SIG-M5 (cell line): ENCODE measurements at places on chromosomes 5 and 9.

DNA sequence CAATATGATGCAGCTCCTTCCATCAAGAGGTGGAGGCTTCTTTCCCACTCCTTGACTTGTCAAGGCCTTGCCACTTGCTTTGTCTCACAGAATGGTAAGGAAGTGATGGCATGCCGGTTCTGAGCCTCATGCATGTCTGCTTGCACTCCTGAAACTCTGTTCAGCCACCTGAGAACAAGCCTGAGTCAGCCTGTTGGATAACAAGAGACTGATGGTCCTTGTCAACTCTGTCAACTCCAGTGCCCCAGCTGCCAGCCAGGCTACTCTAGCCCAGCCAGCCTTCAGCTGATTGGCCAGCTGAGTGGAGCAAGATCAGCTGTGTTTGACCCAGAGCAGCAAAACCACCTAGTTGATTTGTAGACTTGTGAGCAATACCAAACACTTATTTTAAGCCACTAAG is 4.4 kb upstream of the TENT4A start:
- DNase-seq: no peak

DNA sequence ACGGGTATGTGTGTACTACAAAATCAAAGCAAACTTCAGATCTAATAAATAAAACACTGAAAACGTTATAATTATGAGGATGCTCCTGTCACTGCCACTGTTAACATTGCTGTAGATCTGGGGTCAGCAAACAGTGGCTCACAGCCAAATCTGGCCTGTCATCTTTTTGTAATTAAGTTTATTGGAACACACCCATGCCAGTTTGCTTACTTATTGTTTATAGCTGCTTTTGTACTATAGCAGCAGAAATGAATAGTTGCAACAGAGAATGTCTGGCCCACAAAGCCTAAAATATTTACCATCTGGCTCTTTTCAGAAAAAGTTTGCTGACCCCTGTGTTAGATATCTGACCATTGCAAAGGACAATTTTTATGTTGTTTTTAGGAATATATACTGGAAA is 32.1 kb downstream of the PRRC1 start:
- no peak for DNase-seq

- DNase-seq: no peak
Observed at GRCh38 chr5:128674837-128675446, 136.9 kb upstream of the FBN2 start.

GRCh38 chr9:35277628-35278359 is 116.0 kb downstream of the UNC13B start:
- DNase-seq: no peak

DNA sequence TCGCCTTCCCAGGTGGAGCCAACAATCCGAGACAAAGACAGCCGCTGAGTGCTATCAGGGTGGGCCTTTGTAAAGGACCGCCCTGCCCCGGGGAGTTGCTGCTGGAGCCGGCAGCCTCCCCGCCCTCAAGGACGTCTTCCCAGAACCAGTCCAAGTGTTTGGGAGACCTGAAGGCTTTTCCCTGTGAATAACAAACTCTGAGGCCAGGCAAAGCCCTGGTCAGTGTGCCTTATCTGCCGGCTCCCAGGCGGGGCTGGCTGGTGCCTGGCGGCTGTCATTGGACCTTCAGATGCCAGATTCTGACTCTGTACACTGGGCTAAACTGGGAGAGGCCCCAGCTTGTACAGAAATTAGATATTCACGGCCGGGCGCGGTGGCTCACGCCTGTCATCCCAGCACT is 2.1 kb downstream of the SLC9A3 start:
- no peak for DNase-seq

DNA sequence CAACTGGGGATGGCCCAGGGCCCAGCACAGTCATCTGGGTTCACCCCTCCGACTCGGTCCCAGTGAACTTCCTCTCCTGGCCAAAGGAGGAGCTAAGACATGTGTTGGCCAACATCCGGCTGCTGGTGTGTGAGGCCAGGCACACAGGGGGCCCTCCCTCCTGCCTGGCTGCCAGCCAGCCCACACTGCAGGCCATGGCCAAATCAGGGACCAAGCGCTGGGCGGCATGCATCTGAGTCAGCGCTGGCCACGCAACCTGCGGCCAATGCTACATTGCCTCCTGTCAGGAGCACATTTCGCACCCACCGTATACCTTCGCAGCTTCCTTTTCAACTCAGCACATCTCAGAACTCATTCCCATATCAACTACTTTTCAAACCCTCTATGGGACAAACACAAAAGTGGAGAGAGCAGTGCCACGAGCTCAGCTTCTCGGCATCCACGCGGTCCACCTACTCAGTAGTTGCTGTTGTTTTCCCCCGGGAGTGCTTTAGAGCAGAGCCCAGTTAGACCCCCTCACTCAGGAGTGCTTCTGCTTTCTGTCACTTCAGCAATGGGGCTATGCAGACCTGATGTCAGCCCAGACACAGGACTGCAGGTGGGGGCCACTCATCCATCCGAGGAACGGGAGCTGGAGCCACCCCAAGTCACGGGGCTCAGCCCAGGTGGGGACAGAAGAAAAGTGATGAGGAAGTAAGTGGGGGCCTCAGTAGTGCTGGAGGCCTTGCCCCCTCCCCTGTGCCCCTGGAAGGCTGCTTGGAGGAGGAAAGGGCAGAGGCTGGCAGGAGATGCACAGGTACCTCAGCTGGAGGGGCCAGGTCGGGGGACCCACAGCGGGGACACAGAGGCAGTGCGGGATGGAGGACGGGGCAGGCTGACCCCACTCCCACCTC is 13.9 kb downstream of the NINJ1 start:
- DNase-seq: peak; percentile 56

DNA sequence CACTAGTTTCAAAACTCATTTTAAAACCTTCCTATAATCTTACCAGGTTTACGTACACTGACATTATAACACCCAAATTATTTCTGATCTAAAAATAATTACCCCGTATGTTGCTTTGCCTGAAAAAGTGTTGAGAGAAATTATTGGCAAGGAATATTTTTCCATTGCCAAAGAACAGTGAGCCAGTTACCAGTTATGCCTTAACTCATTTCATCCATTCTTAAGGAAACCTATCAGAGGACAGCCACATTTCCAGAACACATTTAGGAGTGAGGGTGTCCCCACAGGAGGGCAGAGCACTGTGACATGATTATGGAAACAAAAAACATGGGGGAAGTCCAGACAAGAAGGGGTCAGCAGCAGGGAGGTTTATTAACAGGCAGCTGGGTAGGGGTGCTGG is 52.2 kb downstream of the GABBR2 start:
- no peak for DNase-seq

- no peak for DNase-seq
Observed at GRCh38 chr9:6076851-6077250, 61.4 kb upstream of the RANBP6 start.

DNA sequence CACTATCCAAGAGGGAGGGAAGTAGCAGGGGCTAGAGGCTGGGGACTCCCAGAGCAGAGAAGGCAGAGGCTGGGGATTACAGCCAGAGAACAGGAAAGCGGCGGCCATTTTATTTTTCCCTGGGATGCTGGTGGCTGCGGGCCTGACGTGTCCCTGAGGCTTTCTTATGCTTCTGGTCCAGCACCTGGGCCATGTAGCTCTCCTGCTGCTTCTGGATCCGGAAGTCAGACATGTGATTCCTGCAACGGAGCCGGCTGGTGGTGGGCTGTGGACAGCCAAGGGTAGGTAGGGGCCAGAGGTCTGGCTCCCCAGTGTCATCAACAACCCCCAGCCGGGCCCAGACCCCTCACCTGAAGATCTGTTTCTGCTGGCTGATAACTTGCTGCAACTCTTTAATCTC is 1.8 kb upstream of the PROB1 start:
- no peak for DNase-seq

DNA sequence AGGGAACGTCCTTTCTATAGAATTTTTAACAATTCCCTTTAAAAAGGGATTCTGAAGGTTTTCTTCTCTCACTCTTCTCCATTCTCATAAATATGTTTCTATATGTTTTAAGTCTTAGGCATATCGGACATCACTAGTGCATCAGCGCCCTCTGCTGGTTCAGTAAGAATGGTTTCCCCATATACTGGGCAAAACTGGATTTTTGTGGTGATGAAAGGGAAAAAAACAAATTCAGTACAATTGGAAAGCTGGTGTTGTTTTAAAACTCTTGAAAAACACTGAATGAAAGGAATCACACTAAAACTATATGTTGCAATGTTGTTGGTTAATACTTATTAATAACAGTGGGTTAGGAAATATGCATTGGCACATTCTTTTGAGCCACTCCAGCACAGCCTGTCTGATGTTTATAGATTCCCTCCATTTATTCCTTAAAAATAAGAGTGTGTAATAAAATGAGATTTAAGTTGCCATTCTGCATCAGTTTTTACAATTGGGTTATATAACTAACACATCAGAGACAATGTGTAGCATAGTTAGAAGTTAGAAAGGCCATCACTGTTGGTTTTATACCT is 15.8 kb downstream of the CWC27 start:
- DNase-seq: peak; percentile 12

- DNase-seq: no peak
Observed at GRCh38 chr9:127863191-127863621, 8.7 kb upstream of the ENG start.

DNA sequence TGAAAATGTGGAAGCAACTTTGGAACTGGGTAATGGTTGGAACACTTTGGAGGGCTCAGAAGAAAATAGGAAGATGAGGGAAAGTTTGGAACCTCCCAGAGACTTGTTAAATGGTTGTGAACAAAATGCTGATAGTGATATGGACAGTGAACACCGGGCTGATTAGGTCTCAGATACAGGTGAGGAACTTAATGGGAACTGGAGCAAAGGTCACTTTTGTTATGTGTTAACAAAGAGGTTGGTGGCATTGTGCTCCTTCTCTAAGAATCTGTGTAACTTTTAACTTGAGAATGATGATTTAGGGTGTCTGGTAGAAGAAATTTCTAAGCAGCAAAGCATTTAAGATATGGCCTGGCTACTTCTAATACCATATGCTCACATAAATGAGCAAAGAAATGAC is 36.4 kb upstream of the CXCL14 start:
- DNase-seq: no peak

- DNase-seq: no peak
Observed at GRCh38 chr9:6910032-6910431, 152.3 kb downstream of the KDM4C start.

DNA sequence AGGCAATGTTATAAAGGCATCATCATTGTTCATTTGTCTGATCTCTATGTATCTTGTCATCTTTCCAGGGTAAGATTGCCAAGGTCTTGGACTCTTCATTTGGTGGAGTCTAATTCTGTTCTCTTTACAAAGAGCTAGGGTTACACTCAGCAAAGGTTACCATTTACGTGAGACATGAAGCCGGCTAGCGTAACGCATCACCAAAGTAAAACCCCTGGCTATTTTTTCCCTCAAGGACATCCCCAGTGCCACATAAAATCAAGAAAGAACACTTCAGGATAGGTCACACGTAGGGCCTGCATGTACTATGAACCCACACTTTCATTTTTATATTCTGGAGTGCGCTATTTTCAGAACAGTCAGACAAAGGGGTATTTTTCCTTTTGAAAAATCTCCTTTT is 20.0 kb upstream of the MYOT start:
- DNase-seq: no peak

DNA sequence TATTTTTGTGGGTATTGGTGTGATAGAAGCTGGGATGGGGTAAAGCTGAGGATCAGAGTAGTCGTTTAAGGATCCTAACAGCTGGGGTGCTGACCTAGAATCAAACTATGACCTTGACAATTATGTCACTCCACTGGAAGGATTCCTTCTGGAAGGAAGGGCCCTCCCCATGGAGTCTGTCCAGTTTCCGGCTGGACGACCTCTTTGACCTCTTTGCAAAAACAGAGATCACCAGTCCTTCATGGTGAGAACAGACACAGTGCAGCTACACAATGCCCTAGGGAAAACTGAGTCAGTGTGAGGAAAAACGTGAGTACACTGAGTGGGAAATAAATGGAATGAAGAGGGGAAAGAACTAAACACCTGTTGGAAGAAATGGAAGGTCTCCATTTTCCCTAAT is 445.6 kb downstream of the MAT2B start:
- no peak for DNase-seq

- no peak for DNase-seq
Observed at GRCh38 chr5:135323701-135324132, 75.3 kb downstream of the MACROH2A1 start.

- no peak for DNase-seq
Observed at GRCh38 chr5:91243286-91243685, 139.8 kb downstream of the ARRDC3 start.

DNA sequence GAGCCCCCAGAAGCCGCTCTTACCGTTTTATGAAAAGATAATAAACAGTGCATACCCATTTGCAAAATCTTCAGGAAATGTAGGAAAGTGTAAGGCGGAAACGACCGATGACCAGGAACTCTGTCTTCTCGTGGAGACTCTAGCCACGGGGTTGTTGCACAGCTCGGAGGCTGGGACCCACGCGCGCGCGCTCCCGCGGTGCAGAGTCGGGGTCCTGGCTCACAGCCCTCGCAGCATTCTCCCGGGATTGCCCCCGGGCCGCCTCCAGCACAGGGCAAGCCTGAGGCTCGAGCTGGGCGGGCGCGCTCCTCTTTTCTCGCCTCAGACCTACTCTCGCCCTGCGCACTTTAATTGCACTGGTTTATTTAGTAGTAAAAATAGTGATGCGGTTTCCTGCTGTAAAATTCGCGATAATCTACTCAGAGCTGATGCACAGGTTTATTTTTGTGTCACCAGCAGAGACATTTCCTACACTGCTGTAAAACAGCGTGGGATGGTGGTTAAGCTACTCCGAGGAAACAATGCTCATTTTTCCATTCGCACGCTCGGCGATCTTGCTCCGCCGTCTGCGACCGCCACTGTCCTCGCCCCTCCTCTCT is 15.5 kb downstream of the TRIM7 start:
- DNase-seq: no peak

GRCh38 chr5:155850370-155850769 is 476.6 kb upstream of the SGCD start:
- no peak for DNase-seq

DNA sequence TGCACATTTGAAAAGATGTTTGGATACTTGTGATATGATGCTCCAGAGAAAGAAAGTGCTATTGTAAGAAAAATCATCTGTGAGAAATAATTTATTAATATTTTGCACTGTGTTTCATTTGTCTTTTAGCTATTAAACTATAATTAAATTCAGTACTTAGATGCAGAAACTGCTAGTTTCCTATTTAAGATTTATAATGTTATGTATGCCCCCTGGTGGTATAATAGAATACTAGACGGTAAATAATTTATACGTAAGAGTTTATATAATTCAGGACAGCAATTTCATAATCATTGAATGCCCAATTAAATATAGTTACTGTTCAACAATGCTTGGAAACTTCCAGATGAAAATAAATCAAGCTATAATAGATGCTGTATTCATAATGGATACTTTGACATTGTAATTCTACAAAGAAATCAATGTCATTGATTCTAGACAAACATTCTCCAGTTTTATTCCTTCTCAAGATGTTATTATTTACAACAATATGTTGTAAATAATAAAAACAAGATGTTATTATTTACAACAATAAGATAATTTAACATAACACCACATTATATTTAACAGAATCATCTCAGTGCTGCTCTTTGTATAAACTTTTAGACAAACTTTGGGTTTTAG is 101.0 kb downstream of the TMEM232 start:
- DNase-seq: no peak

GRCh38 chr9:121836366-121836885 is 185.0 kb downstream of the DAB2IP start:
- DNase-seq: no peak
